Activated naive CD8-positive, alpha-beta T cell treated with anti-CD3 and anti-CD28 coated beads, Interleukin-2, amount 50 U/mL, for 16 hours (primary cell): ENCODE measurements at places on chromosomes 3 and 15.

- DNase-seq = no peak
Observed at GRCh38 chr3:72190050-72190449, 405.1 kb upstream of the PROK2 start.

DNA sequence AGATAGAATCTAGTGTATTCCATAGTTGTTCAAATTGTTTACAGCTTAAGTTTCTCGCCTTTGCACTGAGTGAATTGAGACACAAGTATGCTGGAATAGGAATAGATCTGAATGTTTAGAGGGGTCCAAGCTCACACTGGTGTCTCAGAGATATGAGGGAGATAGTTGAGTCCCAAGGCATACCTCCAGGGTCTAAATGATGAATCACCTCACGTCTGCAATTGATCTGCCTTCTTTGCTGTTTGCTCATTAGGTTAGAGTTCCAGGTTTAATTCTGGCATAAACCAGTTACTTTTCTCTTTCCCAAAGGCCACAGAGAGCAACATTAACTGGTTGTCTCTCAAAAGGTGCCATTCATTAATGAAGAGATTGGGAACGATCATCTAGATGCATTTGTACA, 106.3 kb upstream of the MME start:
- DNase-seq = no peak

DNA sequence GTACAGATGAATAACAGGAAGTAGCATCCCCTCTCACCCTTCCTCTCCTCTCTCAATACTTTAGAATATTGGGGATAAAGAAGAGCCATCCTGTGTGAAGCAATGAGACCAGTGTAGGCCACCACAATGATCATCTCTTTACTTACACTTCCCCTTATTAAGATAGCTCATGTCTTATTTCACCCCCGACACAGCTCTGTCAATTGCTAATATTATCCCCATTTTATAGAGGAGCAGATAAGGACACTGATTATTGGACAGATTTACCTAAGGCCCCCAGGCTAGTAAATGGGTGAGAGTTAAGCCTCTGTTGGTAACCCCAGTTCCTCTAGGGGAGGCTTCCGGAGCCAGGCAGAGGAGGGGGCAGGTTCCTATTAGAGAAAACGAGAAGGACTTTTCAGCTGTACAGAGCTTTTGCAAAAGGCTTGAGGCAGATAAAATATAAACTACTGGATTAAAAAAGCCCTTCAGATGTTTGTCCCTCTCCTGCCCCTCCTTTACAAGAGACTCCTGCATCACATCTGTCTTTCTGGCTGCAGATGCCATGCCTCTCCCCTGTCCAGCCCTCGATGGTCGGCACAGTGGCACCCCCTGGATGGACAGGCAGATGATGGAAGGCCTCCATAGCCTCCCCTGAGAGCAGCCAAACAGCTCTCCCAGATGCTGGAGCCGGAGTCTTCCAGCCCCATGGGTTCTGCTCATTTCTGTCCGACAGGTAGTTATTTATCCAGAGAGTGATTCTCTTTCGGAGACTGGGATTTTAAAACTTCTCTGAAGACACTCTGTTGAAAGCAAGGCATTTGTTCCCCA, 49.4 kb upstream of the LCTL start:
- DNase-seq = no peak

DNA sequence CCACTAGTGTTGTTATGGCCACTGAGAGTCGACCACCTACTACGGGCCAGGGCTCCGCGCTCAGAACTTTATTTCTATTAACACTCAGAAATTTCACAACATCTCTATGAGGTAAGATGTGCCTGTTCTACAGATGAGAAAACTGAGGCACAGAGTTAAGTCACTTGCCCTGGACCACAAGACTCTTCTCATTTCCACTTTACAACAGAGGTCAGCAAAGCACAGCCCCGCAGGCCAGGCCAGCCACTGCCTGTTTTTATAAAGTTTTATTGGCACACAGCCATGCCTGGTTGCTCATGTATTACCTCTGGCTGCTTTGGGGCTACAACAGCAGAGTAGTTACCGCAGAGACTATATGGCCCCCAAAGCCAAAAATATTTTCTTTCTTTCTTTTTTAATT, 503.6 kb downstream of the SHQ1 start:
- no peak for DNase-seq

DNA sequence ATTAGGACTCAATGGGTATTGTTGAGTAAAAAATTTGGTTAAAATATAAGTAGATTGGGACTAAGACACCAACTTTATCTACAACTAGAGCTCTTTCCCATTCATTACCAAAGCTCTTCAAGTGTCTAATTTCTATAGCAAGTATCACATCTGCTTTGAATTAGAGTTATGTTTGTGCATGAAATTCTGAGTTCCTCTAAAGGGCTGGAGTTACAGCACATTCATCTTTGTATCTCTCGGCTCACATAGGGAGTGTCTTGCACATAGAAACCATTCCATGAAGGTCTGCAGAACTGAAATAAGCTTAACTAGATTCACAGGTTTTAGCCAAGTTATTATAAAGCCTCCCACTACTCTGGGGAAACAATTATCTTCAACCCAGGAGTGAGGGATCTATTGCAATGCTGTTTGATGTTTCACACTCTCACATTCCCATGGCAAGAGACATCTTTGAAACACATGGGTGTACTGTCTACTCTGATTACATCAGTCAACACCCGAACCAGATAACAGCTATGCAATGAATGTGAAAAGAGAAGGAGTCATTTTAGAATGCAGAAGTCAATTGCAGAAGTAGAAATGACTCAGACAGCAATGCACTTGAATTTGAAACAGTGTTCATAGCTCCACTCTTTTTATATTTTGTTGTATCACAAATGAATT, 93.1 kb upstream of the KBTBD8 start:
- DNase-seq = no peak

GRCh38 chr15:89755701-89756100, 4.7 kb upstream of the MESP1 start:
- DNase-seq = no peak

DNA sequence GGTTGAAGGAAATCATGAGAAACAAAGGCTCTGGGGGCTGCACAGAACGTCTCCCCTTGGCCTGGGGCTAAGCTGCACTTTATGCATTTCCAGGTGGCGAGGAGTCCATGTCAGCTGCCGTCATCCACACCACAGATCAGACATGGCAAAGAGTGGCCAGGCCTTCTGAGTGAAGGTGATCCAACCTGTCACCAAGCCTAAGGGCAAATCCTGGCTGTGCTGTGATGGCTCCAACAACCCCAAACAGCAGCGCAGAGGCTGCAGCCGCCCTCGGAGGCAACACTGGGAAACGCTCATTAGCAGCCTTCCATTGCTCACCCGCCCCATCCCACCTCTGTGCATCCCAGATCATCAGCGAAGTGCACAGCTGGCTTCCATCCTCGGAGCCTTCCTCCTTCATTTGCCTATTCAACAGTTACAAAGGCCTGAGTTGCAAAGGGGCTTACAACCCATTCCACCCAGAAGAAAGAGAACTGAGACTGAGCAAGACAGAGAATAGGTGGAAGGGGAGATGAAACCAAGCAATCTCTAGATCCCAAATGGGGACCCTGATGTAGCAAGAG, 55.7 kb downstream of the SRGAP3 start:
- no peak for DNase-seq

GRCh38 chr3:25652921-25653320, 11.8 kb downstream of the TOP2B start:
- DNase-seq = no peak

GRCh38 chr3:106376016-106376570, 507.3 kb upstream of the CBLB start:
- DNase-seq = no peak

GRCh38 chr3:152253514-152253913, 15.2 kb upstream of the MBNL1 start:
- no peak for DNase-seq

DNA sequence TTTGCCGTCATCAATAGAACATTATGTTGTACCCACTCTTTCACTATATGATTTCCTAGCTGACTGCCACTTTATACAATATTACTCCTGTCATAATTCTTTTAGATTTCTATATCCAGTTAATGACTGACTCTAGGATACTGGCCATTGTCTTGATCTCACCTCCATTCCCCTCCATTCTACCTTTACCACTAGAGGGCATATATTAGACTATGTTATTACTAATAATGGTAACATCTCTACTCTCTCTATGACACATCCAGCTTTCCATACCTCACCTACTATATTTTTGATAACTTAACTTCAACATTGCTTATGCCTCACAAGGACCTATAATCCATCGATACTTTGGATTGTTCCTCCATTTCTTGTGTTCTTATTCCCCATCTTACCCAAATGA, 31.4 kb upstream of the POU1F1 start:
- DNase-seq = no peak

DNA sequence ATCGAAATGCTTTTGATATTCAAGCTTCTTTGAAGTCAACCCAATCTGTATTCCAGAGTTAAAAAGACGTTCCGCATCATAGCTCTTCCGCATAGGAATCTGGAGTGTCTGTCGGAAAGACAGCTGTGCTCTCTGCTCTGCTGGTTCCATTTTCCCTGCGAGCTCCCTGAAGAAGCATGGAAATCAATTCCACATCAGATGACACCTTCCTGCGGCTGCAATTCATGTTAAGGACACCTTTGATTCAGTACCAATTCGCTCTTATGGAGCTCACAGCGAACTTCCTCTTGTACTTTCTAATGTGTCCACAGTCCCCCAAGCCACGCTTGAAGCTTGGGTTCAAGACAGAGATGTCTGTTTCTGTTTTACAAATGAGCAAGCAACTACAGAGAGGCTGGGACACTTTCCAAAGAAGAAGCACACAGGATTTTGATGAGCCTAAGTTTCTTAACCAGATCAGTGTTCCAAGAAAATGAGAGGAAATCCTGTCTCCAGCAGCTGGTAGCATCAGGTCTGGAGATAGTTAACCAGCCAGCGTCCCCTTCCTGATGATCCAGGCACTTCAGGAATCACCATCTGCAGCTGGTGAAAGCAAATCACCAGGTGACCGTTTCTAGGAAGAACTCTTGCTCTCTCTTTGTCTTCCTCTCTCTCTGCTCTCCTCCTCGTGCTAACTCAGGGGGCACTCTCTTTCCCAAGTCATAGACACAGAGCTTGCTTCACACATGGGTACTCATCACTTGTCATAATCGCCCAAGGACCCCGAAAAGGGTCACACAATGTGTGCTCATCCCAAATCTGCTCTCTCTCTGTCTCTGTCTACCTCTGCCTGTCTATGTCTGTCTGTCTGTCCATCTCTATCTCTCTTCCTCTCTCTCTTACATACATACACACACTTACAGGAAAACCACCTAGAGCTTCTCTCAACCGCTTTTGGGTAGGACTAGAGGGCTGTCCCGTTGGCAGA, 281.8 kb downstream of the FAM43A start:
- DNase-seq = no peak

GRCh38 chr3:140152851-140153639, 218.1 kb downstream of the CLSTN2 start:
- no peak for DNase-seq

DNA sequence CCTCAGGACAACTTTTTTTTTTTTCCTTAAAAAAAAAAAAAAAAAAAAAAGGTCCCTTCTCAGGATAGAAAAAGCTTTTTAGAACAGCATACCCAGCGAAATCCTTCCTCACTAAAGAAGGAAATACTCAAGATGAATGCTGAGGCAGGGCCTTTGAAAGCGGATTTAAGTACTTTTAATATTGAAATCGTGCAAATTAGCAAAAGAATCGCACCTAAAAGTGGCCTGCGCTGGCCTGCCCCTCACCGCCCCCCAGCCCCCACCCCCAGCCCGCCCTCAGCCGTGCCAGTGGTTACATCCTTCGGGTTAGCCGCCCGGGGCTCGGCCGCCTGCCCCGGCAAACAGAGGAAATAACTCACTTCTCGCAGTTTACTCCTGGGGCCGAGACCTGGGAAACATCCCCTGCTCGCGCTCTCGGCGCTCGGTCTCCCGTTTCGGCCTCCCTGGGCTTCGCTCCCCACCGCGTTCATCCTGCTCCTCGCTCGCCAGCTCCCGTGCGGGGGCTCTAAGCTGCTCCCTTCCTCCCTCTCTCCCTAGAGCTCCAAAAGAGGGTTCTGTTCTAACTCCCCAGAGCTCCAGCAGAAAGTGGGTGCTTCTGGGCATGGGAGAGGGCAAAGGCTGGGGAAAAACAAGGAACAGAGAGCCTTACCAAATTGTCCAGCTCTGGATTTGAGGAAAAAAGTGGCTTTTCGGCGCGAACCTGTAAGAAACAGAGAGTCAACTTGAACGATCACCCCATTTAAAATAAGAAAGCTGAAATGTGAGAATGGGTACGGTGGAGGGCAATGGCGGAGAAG, 5.2 kb downstream of the MEIS2 start:
- no peak for DNase-seq

- no peak for DNase-seq
Observed at GRCh38 chr3:116871905-116872304, 162.3 kb downstream of the TUSC7 start.

DNA sequence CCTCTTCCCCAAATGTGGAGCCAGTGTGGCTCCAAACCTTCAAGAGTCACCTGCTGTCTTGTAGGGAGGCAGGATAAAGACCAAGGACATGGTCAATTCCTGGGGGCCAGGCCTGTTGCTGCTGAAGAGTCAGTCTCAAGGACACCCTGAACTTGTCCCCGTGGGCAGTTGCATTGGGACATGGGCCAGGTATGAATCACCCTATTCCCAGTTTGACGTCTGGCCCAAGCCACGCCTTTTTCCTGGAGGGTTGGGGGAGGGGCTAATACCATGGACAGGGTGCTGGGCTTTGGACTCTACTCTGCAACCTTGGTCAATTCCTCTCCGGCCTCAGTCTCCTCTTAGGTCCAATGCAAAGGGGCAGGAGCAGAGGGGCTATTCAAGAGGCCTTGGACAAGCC, 10.4 kb downstream of the ATP2B2 start:
- no peak for DNase-seq

DNA sequence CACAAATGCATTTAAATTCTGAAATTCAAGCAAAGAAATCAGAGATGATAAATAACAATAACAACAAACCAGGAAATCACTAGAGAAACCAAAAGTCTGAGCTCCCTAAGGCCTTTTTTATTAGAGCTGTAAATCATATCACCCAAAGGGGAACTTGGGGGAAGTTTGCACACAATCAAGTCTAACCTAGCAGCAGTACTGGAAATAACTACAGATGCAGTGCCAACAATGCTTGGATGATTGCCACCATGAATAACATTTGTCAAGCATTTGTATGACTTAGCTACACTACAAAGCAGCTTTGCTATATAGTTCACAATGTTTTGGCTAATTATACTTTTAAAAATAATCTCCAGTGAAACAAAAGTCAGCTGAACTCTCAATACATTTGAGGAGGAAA, 27.8 kb downstream of the SHQ1 start:
- no peak for DNase-seq

- DNase-seq = no peak
Observed at GRCh38 chr3:52313188-52313773, 2.8 kb upstream of the DNAH1 start.

DNA sequence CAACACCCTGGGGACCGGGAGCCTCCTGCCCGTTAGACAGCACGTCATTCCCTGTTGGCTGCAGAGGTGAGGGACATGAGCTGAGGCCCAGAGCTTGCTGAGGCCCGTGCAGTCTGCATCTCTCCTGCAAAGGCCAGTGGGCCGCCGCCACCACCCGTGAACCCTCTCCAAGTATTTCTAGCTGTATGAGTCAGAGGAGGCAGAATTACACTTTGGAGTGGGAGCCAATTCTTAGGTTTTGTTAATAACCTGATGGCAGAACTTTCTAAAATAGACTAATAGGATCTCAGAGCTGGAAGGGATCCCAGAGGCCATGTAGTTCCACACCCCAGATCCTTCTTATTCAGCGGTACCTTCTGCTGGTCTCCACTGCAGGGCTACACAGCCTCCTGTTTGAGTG, 335.2 kb upstream of the CTDSPL start:
- DNase-seq = no peak

- DNase-seq = no peak
Observed at GRCh38 chr3:161413127-161413854, 42.0 kb upstream of the SPTSSB start.
